ENCODE measurements at places on chromosomes 2 and 18.

GRCh38 chr2:133247631-133248030 is 320.6 kb downstream of the NCKAP5 start:
- peak; percentile 20 for DNase-seq

GRCh38 chr2:221443645-221444044 is 128.5 kb downstream of the EPHA4 start:
- peak; percentile 44 for DNase-seq

DNA sequence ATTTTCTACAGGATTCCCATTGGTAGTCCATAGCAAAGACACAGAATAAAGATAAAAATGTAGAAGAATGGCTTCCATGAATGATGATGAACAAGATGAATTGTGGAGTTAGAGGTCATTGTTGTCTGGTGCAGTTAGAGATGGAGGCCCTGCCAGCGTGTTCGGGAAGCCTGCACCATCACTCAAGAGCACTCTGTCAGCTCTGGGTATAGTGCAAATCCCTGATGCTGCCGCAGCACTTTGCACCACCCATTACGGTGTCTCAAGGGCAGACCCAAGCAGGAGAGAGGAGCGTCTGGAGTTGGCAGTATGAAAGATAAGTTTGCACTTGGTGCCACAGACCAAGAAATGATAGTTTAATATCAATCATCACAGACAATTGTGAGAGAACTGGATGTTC is 181.6 kb upstream of the CHST9 start:
- no peak for DNase-seq

- DNase-seq = peak; percentile 54
These were observed 145.4 kb upstream of the FOSL2 start for GRCh38 chr2:28247290-28247689.

DNA sequence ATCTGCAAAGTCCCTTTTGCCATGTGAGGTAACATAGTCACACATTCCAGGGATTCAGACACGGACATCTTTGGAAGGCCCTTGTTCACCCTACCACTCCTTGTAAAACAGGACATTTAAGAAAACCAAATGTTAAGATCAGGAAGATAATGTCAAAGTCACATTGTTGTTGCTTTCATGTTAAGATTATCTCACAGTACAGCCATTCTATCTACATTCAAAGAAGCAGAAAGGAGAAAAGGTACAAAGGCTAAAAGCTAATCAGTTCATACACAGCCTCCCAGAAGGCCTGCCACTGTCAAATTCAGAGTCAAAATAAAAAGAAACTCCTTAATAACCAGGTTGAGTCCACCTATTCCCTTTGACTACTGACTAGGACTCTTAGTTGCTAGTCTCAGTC is 573.7 kb downstream of the ARHGAP15 start:
- no peak for DNase-seq

DNA sequence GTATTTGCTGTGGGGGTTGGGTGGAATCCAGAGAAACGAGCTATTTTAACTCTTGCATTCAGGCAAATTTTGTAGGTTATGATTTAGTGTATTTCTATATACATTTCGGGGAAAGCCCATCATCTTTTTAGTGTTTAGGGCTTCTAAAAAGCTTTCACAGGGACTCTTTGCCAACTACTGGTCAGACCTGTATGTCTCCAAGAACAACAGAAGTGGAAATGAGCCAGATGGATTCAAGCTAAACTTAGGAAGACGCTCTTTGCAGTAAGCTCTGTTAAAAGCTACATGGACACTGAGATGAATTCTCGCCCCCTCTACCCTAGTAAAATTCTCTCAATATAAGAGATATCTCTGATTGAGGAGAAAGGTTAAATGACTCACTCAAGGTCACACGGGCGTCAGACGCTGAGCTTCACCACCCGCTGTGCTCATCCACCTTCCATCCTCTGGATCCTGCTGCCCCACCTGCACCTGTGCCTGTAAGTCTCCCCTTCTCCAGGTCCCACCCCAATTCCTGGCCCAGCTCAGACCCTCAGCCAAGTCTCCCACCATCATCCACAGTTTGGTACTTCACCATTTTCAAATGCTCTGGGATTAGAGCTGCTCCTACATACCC is 85.6 kb downstream of the MARCHF4 start:
- DNase-seq = no peak
